Breast epithelium (tissue), 4 donors: ENCODE measurements at places on chromosomes 4 and X.

- DNase-seq, result no peak
Measured at GRCh38 chrX:119266364-119266995, 30.4 kb downstream of the PGRMC1 start.

GRCh38 chrX:136065044-136065671 lies 79.9 kb downstream of the SLC9A6 start:
- no peak for DNase-seq

- no peak for DNase-seq
Measured at GRCh38 chrX:96929036-96929435, 45.3 kb downstream of the RPA4 start.

DNA sequence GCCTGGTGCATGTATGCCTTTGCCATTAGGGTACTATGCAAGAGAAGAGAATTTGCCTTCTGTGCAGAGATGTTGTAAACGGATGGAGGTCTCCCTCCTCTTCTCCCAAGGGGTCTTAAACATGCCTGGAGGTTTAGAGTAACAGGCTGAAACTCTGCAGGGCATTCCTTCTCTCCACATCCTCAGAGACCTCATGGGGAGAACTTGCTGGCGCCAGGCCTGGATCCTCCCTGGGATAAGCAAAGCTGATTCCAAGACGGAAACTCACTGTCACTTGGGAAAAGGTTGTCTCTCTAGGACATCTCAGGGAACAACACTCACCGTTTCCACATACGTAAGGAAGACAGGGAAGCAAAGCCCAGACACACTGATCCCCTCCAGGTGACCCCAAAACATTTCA lies 76.9 kb upstream of the GPM6B start:
- DNase-seq, result no peak

- DNase-seq, result no peak
Measured at GRCh38 chr4:7642741-7643458, 208.2 kb upstream of the PSAPL1 start.

DNA sequence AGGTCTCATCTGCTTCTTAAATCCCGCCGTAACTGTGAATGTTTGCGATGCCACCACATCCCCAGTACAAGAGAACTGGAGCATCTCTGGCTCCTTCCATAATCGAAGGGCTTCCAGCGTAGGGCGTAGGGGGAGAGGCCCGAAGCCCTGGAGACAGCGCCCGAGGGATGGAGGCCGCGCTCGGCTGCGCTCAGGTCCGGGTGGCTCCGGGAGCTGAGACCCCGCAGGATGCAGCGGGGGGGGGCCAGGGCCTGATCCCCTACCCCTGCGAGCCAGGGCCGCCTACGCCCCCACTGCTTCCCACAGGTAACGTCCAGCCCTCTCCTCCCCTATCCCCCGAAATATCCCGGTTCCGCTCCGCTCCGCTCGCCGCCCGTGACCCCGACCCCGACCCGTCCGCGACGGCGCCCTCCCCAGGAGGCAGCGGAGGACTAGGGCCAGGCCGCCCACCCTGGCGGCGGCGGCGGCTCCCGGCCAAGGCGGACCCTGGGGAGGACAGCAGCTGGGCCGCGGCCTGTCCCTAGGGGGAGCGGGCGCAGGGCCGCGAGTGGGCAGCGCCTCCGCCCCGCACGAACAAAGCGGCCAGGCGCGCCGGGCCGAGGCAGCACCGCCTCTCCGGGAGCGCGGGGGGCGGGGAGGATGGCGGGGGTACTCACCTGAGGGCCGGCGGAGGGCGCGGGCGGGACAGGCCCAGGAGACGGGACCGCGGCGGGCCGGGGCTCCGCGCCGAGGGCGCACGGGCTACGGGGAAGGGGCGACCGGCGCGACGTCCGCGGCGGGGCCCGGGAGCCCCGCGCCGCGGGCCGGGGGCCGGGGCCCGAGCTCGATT lies 723 bp downstream of the WDFY3 start:
- no peak for DNase-seq

DNA sequence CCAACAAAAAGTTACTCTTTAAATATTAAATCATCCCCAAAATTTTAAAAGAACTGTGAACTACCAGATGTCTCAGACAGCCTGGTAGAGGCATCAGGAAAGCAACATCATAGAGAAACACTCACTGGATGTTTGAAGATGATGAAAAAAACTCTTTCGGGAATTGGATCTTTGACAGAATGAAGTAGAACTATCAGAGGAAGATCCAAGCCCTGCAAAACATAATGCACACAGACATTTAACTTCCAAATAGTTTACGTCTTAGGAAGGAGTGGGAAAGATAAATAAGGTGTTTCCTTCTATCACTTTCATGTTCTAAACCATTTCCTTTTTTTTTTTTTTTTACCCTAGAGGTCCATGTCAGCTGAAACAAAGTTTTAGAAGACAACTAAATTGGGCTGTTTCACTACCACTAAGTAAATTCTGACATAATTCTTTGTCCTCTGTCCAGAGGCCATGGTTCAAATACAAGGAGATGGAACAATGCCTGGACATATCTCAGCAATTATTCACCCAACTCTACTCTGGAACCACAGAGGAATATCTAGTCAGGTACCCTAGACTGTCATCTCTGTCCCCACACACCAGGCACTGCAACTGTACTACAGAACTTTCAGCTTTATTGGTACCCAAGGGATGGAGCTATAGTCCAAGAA lies 217.7 kb upstream of the INTU start:
- DNase-seq, result no peak

- no peak for DNase-seq
Measured at GRCh38 chrX:46860557-46860956, 23.7 kb downstream of the RP2 start.

DNA sequence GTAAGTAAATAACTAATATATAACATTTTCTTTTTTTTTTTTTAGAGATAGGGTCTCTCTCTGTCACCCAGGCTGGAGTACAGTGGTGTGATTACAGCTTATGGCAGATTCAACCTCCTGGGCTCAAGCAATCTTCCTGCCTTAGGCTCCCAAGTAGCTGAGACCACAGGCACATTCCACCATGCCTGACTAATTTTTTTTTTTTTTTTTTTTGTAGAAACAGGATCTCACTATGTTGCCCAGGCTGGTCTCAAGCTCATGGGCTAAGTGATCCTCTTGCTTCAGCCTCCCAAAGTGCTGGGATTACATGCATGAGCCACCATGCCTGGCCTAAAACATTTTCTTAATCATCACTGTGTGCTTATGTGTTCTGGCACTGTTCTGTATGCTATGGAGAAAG lies 32.8 kb downstream of the MGARP start:
- DNase-seq, result no peak

GRCh38 chrX:47573341-47574075 lies 8.7 kb upstream of the TIMP1 start:
- no peak for DNase-seq

- no peak for DNase-seq
Measured at GRCh38 chr4:149398993-149399392, 416.6 kb downstream of the IQCM start.

DNA sequence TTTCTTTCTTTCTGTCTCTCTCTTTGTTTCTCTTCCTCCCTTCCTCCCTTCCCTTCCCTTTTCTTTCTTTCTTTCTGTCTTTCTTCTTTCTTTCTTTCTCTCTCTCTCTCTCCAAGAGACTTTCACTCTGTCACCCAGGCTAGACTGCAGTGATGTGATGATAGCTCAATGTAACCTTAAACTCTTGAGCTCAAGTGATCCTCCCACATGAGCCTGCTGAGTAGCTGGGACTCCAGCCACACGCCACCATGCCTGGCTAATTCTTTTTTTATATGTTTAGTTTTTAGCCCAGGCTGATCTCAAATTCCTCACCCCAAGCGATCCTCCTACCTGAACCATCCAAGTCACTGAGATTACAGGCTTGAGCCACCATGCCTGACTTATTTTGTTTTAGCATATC lies 64.3 kb upstream of the EMCN start:
- no peak for DNase-seq

DNA sequence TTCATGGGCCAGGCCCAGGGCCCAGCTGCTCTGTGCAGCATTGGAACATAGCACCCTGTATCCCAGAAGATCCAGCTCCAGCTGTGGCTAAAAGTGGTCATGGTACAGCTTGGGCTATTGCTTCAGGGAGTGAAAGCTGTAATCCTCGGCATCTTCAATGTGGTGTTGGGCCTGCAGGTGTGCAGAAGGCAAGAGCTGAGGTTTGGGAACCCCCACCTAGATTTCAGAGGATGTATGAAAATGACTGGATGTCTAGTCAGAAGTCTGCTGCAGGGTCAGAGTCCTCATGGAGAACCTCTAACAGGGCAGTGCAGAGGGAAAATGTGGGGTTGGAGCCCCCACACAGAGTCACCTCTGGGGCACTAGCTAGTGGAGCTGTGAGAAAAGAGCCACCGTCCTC lies 341.7 kb downstream of the PPP3CA start:
- no peak for DNase-seq

GRCh38 chr4:186765138-186765537 lies 41.5 kb upstream of the FAT1 start:
- DNase-seq, result peak; percentile 53

- no peak for DNase-seq
Measured at GRCh38 chr4:54144661-54145171, 44.8 kb downstream of the GSX2 start.

DNA sequence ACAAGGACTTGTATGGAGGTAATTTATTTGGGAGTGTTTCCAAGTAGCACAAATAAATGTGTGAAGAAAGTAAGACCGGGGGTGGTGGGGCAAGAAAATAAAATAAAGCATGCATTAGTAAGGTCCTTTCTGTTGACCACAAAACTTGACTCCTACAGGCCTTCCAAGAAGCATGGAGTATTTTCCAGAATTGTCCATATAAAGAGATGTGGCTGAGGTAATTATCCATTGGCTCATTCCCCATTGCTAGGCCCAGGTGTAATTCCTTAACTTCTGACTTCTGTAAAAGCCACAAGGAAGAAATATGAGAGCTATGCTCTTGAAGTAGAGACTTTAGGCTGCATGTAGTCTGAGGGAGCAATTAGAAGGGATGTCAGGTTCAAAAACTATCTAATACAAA lies 430.5 kb upstream of the PABPC4L start:
- no peak for DNase-seq

- no peak for DNase-seq
Measured at GRCh38 chr4:140807491-140808252, 51.5 kb upstream of the TBC1D9 start.

DNA sequence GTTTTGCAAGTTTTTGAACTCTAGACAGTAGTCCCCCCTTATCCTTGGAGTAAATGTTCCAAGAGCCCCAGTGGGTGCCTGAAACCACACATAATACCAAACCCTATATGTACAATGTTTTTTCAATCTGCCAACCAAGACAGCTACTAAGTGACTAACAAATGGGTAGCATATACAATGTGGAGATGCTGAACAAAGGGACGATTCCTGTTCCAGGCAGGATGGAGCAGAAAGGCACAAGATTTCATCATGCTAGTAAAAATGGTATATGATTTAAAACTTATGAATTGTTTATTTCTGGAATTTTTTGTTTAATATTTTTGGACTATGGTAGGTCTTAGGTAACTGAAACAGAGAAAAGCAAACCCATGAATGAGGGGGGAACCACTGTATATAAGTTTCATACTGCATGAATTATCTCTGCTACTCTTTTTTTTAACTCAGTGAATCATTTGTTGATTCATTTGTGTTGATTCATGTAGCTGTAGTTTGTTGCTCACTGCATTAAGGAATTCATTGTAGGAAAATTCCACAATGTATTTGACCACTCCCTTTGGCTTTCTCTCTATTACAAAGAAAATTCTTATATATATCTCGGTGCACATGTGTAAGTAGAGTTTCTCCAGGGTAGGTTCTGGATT lies 21.9 kb upstream of the ANXA3 start:
- no peak for DNase-seq

- no peak for DNase-seq
Measured at GRCh38 chr4:20805716-20806115, 105.5 kb downstream of the PACRGL start.

GRCh38 chr4:109207061-109207460 lies 95.4 kb downstream of the COL25A1 start:
- DNase-seq, result no peak

- DNase-seq, result no peak
Measured at GRCh38 chrX:13131396-13132137, 87.1 kb upstream of the FAM9C start.

- no peak for DNase-seq
Measured at GRCh38 chr4:41620594-41621256, 82.8 kb downstream of the LIMCH1 start.

GRCh38 chrX:48558271-48558670 lies 16.0 kb upstream of the RBM3 start:
- no peak for DNase-seq

DNA sequence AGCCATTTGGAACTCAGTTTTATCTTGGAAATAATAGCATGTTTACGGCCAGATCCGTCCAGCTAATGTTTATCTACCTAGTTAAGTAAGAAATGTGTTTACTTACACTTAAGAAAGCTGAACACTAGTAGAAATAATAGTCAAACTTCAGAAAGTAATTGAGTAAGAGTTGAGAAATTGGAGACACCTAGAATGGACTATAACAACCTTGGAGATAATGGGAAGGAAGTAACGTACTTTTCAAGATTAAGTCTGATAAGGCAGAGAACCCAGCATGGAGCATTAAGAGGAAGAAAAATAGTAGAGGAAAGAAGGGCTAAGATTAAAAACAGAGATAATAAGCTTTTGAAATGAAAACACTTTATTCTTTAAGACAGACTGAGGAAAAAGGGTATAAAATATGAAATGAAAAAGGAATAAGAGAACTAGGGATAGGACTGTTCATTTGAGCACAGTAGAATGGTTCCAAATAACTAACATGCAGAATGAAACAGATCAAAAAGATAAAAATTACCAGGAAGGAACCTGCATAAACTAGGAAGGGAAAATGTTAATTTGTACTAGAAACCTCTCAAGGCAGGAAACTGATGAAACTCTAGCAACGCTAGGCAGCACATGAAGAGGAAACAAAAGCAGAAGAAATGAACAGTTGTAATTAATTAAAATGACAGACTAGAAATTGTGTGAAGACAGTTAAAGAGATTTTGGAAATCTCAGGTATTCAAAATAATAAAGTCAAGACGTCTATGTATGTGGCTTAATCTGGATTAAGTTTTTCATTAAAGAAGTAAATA lies 71.7 kb downstream of the FBXW7 start:
- DNase-seq, result no peak

DNA sequence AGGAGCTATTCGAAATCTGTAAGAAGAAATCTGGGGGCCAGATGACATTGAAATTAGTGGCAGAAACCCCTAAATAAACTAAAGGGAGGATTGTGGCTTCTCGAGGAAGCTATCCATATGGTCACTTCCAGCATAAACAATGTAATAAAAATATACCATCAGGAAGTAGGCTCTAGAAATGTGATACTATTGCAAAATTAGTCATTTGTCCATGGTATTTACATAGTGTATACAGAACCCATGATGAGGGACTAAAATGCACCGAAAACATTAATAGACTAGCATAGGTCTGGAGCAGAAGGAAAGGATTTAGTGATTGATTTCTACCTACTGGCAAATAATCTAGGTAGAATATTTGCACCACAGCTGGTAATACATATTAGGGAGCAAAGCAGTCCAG lies 1344.0 kb downstream of the FSTL5 start:
- DNase-seq, result no peak

GRCh38 chr4:188168726-188169373 lies 29.6 kb downstream of the TRIML1 start:
- no peak for DNase-seq
